Tongue (tissue), 3 donors: ENCODE measurements at places on chromosomes 6 and 20. TPM values are rescaled to one million over a fixed set of nuclear protein-coding genes. Genes with fewer than 3 reads are reported as not detected.

DNA sequence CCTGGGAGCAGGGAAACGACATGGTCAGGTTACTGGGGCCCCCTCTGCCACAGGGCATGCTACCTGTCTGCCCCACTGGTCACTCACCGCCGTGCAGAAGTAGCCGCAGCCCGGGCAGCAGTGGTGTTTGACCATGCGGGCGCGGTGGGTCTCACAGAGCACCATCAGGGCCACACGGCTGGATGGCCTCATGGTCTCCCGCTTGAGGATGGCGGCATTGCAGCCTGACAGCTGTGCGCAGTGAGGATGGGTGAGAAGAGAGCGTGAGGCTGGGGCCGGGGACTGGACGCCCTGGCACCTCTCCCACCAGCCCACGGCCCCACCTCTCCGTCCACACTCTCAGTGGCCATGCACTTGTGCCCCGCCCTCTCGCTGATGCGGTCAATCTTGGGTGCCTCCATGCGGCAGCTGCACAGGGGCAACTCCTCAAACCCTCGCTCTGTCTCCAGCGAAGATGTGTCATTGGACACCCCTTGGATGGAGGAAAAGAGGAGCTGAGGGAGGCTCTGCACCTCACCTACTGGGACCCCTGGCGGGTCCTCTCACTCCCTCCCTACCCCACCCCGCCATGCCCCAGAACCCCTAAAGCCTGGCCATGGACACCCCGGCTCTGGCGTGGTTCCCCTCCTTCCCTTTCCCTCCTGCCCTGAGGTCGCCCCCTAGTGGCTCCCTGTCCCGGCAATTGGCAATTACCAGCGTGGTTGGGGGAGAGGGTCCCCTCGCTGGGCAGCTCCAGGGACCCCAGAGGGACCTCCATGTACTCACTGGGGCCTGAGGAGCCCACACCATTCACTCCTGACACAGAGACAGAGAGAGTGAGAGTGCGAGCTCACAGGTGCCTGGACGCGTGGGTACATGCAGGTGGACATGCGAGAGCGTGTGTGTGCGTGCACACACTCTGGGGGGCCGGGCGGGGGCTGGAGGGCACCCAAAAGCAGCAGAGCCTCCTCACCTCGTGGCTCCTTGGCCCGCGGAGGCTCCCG, 8.9 kb downstream of the EHMT2 start:
- DNase-seq = peak; percentile 27

GRCh38 chr20:37534401-37535157, 6.9 kb upstream of the BLCAP start:
- DNase-seq = peak; percentile 93

DNA sequence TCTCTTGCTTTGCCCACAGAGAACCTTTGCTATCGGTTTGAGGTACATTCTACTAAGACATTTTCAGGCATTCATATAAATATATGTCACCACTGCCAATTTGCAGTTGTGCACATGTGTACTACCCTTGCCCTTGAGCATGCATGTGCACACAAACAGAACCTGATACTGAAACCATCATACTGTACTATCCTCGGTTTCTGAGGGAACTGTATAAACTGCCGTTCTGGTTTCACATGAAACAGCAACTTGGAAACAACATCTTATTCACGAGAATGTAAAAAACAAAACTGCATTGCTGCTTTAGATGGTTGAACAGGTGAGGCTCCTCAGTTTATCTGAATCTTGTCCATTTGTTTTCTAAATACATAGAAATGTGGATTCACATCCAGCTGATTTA, 151.2 kb upstream of the TMEM170B start:
- no peak for DNase-seq

DNA sequence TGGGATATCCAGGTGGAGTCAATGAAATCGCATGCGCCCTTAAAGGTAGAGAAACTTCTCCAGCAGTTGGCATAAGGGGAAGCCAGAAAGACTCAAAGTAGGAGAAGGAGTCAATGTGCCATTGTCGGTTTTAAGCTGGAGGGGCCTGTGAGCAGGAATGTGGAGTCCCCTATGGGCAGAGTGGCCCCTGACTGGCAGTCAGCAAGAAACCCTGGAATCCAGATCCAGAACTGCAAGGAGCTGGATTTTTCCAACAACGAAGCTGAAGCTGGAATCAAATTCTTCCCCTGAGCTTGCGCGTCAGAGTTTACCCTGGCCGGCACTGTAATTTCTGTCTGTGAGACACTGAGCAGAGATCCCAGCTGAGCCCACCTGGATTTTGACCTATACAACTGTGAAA, 315.0 kb downstream of the DHX35 start:
- DNase-seq = peak; percentile 47

- peak; percentile 62 for DNase-seq
These were observed 69.5 kb downstream of the TTLL2 start for GRCh38 chr6:167394339-167394738.

DNA sequence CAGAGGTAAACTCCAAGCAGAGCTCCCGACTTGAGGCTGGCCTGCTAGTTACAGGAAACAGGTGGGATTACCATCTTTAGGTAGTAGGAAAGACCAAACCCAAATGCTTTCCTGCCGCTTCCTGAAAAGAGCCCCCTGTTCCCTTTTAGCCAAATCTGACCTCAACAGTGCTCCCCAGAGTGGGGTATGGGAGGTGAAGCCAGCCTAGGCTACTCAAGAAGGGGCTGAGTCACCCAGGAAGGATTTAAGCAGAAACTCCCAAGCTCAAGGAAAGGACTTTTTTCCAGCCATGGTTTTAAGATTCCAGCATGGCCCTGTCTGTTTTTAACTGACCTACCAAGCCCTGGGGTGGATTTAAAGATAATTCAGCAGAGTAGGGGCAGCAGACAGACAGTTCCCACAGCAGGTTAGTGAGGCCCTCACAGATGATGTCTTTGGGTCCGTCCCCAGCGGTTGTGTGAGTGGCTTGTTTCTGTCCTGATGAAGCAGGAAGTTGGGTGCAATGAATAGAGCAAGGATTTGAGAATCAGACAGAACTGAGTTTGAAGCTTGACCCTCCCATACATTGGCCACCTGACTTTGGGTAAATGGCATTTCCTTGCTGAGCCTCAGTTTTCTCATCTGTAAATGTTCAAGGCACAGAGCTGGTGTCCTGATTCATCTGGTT, 76.9 kb upstream of the MAFB start:
- DNase-seq = no peak

- no peak for DNase-seq
These were observed 18.2 kb upstream of the SRC start for GRCh38 chr20:37327748-37328147.

DNA sequence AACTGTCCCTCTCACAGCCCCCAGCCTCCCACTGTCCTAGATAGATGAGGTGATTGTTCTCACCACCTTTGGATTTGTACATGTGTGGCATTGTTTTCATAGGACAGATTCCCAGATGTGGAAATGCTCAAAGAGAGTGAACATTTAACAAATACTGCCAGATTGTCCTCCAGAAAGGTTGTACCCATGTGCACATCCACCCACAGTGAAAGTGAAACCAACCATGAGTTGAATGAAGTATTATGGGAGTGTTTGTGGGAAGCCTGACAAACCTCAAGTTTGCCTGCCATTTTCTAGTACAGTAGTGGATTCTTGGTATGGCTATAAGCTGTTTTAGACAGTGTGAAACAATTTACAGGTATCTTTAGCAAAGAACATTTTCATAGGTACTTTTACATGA, 42.7 kb downstream of the ANKRD6 start:
- DNase-seq = no peak

GRCh38 chr6:16452348-16452747, 214.0 kb downstream of the GMPR start:
- no peak for DNase-seq

DNA sequence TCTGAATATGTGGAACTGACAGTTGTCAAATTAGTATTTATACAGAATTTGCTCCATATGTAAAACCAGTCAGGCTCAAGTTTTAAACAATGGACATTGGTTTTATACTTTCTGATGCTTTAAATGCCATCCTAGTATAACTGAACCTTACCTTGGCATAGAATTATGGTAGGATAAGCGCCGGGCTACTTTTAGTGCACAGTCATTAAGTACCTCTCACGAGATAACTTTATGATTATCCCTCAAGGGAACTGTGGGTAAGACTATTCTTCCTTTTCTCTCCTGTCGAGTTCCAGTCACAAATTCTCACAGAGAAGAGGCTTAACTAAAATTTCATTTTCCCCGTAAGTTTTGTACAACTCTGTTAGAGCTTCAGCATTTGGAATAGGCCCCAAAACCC, 110.6 kb upstream of the PTPRK start:
- no peak for DNase-seq

TCP11 gene
- total RNA-seq = not detected

MAPK14 gene
- 67.9 TPM for total RNA-seq

VARS1 gene
- 42.5 TPM for total RNA-seq

NKX2-2 gene
- total RNA-seq = 0.21 TPM

C20orf173 gene
- total RNA-seq = not detected
